ENCODE measurements at places on chromosomes 3 and 15.

GRCh38 chr3:83729576-83729975 lies 1229.2 kb upstream of the CADM2 start:
- no peak for DNase-seq

DNA sequence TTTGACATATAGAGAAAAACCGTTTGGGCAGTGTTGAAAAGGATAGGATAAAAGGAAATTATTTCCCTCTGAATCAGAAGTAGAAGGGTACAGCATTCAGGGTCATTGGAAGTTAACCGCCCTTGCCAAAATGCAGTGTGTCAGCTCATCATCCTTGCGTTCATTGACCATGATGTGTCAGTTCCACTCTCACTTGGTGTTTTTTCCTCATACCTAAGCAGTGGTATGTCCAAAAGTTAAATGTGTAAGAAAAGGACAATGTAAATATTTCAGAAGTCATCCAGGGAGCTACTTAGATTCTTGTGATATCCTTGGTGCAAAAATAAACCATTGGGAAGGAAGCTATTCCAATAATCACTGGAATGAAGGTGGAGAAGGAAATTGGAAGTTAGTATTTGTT lies 50.7 kb downstream of the MAP6D1 start:
- DNase-seq = no peak

GRCh38 chr3:110341047-110341446 lies 730.6 kb upstream of the NECTIN3 start:
- DNase-seq = no peak

- no peak for DNase-seq
Observed at GRCh38 chr3:56200251-56200650, 268.0 kb downstream of the ERC2 start.

DNA sequence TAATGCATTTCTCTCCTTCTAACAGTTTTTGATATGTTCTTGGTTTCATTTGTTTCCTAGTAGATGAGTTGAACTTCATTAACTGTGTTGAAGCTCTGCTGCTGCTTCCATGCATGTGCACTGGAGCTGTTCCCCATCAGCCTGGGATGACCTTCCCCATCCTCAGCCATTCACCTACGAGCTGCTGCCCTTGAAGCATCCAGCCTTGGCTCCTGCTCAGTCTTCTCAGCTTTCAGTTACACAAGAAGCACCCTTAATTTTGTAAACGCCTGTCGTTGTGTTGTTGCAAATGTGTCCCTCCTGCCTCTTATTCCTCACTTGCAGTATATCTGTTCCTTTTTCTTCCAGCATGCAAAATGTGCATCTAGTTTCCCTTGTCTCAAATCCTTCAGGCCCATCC lies 8.5 kb upstream of the ZXDC start:
- DNase-seq = no peak

- DNase-seq = no peak
Observed at GRCh38 chr15:45662375-45662774, 27.5 kb downstream of the SQOR start.

DNA sequence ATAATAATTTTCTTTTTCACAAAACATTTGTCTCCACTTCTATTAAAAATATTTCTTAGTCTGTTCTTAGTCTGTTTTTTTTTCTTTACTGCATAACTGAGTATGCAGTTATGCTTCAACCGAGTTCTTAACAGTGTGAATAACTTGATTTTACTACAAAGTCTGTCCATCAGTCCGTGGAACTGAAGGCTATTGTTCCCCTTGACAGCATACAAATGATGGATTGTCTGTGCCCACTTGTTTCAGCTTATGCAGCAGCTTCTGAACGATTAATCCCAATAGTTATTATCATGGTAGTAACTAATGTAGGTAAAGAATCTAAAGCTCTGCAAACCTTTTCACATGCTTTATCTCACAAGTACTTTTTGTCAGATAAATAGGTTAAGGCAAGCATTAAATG lies 150.7 kb downstream of the SSR3 start:
- DNase-seq = no peak

DNA sequence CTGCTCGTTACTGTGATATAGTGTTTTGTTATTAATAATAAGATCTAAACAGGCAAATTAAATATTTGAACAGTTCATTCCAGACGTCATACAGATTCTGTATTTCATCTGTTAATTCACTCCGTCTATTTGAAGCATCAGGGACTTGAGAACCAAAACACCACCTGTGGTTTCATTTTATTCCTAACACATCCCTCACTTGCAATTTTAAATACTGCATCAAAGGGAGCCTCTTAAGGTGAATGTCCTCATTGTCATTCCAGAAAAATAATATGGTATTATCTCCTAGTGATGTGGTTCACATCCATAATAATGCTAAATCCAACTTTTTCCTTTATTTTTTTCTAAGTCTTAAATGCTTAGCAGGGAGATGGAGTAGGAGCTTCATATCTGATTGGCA lies 1390.9 kb upstream of the CADM2 start:
- no peak for DNase-seq

DNA sequence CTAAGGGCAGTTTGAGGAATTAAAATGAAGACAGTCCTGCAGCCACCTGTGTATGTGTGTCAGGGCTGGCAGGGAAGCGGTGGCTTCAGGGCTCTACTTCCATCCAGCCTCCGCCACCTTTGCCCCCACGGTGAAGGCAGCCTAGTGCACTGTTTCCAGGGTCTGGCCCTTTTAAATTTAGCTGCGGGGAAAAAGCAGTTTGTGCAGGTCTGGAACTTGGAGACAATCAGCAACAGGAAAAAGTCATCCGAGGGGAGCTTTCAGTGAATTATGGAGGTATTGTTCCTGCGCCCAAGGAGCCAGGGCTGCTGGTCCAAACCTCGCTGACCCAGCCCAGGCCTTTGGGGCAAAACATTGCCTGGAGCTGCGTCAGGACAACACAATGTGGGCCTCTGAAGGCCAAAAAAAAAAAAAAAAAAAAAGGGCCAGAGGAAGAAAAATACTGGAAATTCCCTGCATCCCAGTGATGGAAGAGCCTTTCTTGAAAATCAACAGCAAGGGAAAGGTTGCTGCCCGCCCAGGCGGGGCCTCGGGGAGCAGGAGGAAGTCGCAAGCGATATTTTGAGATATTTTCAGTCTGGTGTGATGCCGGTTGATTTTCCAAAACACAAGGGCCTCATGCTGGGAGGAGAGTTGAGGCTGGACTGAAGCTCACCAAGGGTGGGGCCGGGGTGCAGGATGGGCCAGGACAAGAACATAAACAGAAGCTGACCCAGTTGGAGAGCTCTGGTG lies 25.5 kb upstream of the FGD5 start:
- no peak for DNase-seq

DNA sequence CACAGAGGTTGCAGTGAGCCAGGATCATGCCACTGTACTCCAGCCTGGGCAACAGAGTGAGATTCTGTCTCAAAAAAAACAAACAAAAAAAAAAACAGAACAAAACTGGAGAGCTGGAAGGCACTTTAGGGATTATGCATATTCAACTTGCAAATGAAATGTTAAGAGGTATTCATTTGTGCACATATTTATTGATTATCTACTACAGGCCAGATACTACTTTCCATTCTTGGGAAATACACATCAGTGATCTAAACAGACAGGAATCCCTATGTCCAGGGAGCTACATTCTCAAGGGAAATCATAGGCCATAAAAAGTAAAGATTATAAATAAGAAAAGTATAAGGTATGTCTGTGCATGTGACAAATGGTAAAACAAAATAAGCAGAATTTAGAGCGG lies 322.6 kb downstream of the GABRG3 start:
- no peak for DNase-seq

DNA sequence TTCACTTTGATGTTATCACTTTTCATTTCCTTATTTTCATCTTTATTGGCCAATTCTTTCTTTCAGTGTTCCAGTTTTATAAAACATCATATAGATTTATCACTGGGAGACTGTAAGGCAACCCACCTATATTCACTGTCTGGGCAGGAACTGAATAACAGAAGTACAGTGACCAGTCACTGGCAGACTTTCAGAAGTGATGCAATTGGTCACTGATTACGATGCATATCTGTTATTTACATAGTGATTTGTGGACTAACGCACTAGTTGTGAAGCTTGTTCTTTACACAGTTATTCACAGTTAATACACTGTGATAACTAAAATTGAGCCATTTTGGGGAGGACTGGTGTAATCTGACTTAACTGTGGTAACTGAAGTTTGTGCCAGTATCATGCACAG lies 190.2 kb upstream of the DPH6 start:
- peak; percentile 49 for DNase-seq

DNA sequence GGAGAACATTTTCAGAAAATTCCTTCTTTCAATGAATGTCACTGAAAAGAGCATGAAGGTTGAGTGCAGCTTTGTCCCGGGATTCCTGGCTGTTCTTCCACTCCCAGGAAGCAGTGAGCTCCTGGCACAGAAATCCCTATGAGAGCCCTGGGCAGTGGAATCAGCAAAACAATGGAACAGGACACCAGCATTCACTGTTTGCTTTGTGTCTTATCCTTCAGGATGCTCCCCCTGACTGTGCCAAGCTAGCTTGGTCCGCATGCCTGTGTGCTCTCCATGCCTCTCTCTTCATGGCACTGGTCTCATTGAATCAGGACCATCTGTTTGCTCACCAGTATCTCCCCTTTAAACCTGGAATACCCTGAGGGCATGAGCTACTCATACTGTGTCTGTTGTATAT lies 102.0 kb upstream of the GADL1 start:
- no peak for DNase-seq

DNA sequence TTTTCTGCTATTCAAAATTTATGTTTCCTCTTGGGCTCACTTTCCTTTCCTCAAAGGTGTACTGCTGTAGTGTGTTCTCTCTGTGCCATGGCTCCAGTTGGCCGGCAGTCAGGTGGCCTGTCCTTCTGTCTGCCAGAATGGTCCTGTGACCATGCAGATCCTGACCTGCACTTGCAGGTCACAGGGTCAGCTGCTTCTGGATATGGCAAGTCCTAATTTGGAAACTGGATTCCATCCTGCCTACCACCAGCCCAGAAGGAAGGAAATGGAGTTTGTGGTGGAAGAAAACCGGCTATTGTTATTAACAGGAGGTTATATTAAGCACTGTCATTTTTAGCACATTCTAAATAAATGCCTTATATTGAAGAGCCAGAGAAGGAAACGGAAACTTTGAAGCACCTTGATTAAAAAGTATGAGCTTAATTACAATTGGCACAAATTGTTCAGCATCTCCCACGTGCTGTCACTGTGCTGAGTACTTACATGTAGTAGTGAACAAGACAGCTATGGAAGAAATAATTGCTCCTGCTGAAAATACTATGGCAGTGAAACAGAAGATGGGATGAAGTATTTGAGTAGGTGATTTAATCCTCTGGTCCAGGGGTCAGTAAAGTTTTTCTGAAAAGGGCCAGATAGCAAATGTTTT lies 362.8 kb downstream of the PTPRG start:
- DNase-seq = no peak

DNA sequence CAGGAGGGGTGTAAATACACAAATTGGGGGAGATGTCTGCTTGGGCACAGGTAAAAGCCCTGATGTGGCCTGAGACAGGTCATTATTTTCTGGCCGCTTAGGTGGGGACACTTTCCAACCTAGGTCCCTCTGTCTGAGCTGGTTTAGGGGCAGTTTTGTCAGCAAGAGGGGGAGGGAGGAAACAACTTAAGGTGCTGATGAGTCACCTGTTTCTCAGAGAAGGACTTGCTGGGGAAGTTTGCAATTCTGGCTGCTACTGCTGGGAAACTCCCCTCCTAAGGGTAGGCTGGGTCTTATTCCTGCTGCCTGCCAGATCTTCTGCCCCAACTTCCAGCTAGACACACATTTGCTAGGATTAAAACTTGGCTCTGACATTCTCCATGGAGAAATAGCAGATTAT lies 4.8 kb upstream of the RHOV start:
- no peak for DNase-seq

DNA sequence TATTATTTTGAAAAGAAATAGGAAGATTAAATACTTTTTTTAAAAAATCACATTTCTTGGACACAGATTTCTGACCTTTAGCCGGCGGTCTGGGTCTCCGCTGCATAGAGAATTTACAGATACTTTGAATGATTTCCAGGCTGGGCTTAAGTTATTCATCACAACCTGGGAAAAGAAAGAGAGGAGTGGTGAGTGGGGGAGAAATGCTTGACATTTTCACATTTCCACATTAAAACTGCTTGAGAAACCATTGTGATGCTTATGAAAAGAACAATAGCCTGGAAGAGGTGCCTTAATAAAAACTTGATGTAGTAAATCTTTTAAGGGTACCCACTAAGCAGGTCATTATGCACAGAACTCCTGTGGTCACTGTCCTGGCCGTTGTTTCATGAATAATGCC lies 166.8 kb upstream of the MRPL3 start:
- no peak for DNase-seq

DNA sequence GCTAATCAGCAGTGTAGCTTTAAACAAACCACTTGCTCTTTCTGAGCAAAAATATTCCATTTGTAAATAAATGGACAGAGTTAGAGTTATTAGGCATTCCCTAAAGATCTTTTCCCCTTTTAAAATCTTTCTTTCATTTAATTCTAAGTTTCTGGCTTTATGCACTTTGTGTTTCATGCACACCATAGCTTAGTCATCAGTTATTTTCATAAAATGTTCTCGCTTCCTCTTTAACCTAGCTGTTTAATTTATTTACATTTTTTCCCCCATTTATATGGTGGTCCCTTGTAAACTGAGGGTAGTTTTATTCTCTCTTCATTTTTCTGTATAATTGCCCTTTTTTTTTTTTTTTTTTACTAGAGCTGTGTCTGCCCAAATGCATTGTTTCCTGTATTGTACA lies 315.0 kb upstream of the LRRFIP2 start:
- DNase-seq = no peak

DNA sequence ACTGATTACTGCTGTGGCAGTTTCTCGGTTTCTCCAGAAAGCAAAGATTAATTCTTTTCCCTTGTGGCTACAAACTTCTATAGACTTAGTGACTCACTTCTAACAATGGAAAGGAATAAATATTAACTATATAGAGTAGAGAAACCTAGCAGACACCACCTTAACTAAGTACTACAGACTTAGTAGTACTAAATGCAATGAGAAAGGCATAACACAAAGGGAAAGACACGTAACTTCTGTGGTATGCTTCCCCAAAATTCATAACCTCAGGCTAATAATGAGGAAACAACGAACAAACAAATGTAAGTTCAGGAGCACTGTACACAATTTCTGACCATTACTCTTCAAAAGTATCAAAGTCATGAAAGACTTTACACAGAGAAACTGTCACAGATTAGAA lies 31.2 kb downstream of the ATG3 start:
- DNase-seq = no peak

GRCh38 chr3:160472344-160472743 lies 22.8 kb upstream of the TRIM59 start:
- no peak for DNase-seq

DNA sequence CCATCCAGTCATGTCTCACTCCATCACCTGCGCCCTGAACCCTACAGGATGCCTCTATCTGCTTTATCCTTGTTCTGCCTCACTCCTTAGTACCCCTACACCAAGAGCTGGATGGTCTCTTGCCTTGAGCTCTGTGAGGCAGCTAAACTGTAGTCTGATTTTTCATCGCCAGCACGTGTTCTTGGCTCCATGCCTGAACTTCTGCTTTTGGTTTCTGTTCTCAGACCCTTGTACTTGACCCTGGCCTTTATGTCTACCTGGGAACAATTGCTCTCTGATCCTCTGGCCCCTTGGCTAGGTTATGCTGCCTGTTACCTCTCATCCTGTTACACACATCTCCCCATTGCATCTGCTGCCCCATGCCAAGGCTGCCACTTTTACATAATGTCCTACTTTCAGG lies 318.0 kb upstream of the LMCD1 start:
- DNase-seq = no peak

GRCh38 chr15:66936109-66936860 lies 129.1 kb upstream of the SMAD3 start:
- no peak for DNase-seq
